ENCODE measurements at places on chromosomes 16 and 17.

DNA sequence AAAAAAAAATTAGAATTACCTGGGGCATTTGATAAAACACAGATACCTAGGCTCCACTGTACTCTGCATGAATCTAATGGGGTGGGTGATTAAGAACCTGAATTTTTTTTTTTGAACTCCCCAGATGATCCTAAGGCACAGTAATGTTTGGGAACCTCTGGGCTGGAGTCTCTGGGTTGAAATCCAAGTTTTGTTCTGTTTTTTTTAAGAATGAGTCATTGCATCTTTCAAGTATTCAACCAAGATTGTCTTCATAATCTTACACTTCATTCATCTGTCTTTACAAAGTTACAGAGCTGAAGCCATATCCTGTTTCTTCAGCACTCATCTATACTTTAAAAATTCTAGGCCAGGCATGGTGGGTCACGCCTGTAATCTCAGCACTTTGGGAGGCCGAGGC, 52.6 kb downstream of the PIGL start:
- no peak for DNase-seq

GRCh38 chr17:8362651-8363332, 13.7 kb downstream of the KRABD2 start:
- DNase-seq, result no peak

DNA sequence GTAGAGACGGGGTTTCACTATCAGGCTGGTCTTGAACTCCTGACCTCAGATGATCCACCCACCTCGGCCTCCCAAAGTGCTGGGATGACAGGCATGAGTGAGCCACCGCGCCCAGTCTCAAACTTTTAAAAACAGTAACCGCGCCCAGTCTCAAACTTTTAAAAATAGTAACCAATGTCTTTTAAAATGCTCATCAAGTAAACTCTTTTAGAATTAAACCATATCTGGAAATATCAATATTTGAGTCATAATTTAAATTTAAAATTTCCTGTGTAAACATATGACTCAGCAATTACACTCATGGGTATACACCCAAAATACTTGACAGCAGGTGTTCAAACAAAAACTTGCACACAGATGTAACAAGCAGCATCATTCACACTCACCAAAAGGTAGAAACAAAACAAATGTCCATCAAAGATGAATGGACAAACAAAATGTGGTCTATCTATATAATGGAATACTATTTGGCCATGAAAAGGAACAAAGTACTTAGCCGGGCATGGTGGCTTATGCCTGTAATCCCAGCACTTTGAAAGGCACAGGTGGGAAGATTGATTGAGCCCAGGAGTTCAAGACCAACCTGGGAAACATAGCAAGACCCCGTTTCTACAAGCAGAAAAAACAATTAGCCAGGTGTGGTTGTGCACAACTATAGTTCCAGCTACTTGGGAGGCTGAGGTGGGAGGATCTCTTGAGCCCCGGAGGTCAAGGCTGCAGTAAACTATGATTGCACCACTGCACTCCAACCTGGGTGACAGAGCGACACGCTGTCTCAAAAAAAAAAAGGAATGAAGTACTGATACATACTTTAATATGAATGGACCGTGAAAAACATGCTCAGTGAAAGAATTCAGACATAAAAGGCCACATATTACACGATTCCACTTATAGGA, 20.2 kb downstream of the ENPP7 start:
- DNase-seq, result no peak

- no peak for DNase-seq
Measured at GRCh38 chr17:55219934-55220333, 44.8 kb upstream of the HLF start.

- DNase-seq, result no peak
Measured at GRCh38 chr16:80231121-80231520, 309.7 kb upstream of the DYNLRB2 start.

GRCh38 chr17:8555062-8555461, 75.5 kb downstream of the MYH10 start:
- no peak for DNase-seq

GRCh38 chr17:30557916-30558685, 80.9 kb downstream of the GOSR1 start:
- DNase-seq, result no peak

DNA sequence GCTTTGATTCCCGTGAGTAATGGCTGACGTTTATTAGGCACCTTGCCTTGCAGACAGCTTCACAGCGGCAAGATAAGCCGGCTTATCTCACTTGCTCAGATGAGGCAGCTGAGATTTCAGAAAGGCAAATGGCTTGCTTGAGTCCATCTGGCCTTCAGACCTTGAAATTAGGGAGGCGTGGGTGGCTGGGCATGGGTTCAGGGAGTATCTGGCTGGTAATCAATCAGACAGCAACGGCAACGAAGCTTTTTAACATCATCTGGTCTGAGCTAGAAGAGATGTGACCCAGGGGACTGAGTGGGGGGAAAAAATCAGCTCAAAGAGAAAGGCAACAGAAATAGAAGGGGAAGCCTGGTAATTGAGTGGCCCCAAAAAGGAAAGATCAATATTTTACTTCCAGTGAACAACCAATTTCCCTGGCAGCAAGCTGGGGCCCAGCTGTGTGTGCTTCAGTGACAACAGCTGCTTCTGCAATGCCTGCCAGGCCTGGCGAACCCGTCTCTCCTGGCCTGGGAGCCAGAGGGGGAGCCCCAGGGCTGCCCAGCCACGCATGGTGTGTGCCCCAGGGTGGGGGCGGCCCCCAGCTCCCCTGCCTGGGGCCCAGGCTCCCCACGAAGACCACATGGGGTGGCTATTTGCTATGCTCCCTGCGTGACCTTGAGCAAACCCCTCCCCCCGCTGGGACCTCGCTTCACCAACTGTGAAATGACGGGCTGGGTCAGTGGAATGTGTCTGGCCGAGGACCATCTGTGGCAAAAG, 34.0 kb downstream of the RAB11FIP4 start:
- DNase-seq, result no peak

- no peak for DNase-seq
Measured at GRCh38 chr16:89709716-89710432, 8.4 kb upstream of the SPATA2L start.

GRCh38 chr17:73803964-73804435, 159.8 kb upstream of the SDK2 start:
- DNase-seq, result no peak

DNA sequence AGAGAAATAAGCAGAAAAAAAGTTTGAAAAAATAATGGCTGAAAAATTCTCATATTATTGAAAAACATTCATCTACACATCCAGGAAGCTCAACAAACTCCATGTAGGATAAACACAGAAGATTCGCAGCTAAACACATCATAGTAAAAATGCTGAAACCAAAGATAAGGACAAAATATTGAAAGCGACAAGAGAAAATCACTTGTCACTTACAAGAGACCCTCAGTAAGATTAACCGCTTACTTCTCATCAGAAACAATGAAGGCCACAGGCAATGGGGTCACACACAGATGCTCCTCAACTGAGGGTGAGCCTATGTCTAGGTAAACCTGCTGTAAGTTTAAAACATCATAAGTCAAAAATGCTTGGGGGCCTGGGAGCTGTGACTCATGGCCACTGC, 38.1 kb upstream of the METRNL start:
- DNase-seq, result no peak

DNA sequence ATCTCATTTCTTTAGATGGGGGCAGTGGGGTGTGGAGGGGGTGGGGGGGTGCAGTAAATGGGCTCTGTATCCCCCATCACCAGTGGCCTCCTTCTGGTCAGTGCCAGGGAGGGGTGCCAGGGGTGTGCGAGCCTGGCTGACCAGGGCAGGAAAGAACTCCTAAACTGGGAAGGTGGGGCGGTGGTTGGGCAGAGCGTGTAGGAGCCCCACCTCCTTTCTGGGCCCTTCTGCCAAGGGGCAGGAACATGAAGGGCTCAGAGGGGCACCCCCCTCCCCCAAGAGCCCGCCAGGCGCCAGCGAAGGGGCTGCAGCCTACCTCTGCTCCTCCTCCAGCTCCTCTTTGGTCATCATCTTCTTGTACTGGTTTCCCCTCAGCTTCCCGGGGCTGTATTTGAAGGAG, 26.0 kb downstream of the MXRA7 start:
- DNase-seq, result no peak

DNA sequence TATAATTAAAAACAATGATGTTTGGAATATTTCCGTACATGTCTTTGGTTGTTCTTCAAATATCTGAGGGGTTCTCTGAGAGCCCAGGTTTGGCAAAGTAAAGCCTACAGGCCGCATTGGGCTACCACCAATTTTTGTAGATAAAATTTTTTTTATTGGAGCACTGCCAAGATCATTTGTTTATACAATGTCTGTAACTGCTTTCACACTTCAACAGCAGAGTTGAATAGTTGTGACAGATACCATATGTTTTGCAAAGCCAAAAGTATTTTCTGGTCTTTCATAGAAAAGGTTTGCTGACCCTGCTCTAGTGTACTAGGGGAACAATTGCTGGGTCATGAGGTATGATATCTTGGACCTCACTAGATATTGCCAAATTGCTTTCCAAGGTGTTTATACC, 10.5 kb downstream of the PPM1D start:
- DNase-seq, result no peak

DNA sequence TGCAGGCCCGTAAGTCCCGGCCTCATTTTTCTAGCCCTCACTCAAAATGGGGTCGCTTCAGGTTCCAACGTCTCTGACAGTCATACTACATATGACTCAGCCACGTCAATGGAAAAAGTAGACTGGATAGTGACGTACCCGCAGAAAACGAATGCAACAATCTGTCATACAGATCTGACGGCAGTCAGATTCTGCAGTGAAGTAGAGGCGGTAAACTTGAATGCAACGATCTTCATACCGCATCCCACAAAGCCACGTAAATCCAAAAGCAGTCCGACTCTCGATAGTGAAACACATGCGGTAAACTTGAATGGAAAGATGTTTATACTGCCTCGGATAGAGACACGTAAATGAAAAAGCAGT, 38.4 kb upstream of the ARL4D start:
- DNase-seq, result peak; percentile 69

DNA sequence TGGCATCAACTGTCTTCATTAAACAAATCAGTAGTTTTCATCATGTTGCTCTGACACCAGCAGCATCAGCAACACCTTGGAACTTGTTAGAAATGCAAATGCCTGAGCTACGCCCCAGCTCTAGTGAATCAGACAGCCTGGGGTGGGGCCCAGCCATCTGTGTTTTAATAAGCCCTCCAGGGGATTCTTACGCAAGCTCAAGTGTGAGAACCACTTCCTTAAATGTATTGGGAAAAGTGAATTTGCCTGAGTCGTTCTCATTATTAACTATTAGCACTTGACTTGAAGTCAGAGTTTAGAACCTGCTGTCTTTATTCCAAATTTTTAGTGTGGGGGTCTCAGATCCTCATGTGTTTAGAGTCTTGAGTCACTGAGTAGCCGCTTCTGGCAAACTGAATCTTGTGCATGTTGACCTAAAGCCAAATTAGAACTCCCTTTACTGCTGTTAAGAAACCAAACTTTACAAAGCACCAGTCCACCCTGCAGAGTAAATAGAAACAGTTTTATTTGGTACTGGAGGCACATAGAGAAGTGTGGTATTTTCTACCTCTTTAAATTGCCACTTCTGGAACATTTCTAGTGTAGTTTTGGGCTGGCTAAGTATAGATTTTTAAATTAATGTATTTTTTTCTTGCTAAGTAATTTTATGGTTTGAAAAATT, 137.4 kb upstream of the COX10 start:
- DNase-seq, result no peak

GRCh38 chr16:55367301-55367811, 43.4 kb downstream of the IRX6 start:
- DNase-seq, result no peak

DNA sequence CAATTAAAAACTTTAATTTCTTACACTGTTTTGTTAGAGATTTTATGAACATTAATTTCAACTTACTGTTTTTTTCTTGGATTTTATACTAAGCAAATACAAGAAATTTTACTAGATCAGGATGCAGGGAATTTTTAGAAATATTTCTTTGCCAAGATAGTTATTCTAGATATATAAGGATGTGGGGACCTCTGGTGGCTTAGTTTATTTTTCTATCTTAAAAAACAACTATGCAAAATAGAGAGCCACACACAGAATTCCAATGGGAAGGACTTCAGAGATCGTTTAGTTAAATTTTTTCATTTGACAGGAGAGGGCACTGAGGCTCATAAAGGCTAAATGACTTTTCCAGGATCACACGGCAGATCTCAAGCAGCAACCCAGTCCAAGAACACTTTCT, 23.0 kb upstream of the CAPNS2 start:
- DNase-seq, result no peak

- DNase-seq, result no peak
Measured at GRCh38 chr17:31674717-31675349, 184.2 kb downstream of the COPRS start.

DNA sequence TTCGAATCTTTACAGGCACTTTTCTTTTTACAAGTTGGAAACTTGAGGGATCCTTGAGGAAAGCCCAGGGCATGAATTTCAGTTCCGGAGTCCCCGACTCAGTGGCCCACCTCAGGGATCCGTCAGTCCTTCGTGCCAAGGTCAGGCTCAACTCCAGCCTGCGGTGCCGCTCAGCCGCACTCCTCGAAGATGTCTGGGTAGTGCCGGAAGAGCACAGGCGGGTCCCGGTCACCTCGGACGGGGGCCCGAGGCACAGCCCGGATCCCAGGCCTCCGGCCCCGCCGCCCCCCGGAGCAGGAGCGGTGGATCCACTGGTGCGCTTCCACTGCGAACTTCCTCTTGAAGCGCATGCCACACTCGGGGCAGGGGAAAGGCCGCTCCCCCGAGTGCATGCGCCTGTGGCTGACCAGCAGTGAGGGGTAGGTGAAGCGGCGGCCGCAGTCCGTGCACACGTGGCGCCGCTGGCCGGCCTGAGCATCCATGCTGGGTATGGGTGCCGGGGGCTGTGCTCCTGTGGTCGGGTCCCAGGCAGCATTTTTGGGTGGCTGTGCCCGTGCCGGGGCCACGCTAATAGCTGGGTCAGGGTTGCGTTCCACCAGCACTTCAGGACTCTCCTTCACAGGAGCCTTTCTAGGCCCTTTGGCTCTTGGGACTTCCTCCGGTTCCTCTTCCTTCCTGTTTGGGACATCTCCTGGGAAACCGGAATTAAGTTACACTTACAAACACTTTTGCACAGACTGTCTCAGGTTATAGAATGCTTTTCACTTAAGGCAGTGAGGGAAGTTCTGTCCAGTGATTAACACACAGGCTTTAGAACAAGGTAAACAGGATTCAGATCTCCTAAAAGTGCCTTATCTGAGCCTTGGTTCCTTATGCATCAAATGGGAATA, 1.5 kb downstream of the ZNF688 start:
- no peak for DNase-seq

DNA sequence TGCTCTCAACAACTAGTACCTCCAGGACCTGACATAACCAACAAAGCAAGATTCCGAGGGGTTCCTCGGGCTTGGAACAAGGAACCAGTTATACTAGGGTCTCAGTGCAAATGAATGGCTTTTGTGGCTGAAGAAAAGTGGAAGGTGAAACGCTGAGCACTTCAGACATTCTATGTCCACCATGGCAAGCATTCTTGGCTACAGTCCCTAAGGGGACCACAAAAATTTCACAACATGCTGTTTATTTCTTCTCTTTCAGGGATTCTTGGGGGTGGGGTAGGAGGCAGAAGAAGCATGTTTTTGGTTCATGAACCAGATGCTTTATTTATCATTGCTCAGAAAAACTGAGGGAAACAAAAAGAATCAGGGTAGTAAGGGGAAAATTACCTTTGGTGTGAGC, 479.9 kb upstream of the CDH11 start:
- DNase-seq, result no peak

Measured in activated CD4-positive, alpha-beta T cell treated with anti-CD3 and anti-CD28 coated beads, Interleukin-2, amount 50 U/mL, for 1 hour (primary cell).